Activated naive CD8-positive, alpha-beta T cell treated with anti-CD3 and anti-CD28 coated beads, Interleukin-2, amount 10 ng/mL, durations not matched to agents 7 days and 5 days (primary cell): ENCODE measurements at places on chromosomes 7 and 10. TPM values are rescaled to one million over a fixed set of nuclear protein-coding genes. Genes with fewer than 3 reads are reported as not detected.

NXPH1 gene
- total RNA-seq = not detected

LRRC18 gene
- not detected for total RNA-seq

ST8SIA6 gene
- 0.34 TPM for total RNA-seq

GRCh38 chr10:77939561-77940001 is 13.0 kb upstream of the DLG5 start:
- DNase-seq = no peak

DNA sequence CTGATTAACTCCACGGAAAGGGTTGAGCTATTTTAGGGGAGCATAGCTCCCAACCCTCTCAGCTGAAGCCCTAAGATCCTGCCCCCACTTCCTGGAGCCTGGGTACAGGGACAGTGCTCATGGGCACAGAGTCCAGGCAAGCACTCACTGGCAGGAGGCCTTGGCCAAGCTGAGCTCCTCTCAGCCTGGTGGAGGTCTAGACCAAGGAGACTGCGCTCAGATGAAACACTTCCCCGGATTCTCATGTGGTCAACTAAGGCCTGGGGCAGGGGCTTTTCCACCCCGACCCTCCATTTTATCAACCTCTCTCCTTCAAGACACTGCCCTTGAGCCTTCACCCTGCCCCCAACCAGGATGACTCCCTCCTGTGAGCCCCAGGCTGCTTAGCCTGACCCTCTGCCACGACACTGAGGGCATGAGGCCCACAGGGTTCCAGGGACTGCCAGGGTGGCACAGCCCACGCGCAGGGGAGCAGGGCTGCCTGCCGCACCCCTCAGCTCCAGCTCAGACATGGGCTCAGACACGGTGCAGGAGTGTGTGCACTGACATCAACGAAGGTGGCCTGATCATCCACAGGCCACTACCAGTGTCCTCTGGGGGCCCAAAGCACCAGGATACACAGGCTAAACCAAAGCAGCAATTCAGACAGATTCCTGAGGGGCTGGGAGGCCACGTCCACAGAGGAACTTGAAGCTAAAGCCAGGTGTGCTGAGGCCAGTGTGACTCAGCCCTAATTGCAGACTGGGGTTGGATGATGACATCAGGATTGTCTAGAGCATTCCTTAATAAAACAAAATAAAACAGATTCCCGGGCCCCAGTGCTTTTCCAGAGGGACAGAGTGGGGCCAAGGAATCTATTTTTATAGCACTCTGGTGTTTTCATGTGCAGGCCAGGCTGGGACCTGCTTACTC is 18.8 kb downstream of the CHAT start:
- DNase-seq = no peak

DNA sequence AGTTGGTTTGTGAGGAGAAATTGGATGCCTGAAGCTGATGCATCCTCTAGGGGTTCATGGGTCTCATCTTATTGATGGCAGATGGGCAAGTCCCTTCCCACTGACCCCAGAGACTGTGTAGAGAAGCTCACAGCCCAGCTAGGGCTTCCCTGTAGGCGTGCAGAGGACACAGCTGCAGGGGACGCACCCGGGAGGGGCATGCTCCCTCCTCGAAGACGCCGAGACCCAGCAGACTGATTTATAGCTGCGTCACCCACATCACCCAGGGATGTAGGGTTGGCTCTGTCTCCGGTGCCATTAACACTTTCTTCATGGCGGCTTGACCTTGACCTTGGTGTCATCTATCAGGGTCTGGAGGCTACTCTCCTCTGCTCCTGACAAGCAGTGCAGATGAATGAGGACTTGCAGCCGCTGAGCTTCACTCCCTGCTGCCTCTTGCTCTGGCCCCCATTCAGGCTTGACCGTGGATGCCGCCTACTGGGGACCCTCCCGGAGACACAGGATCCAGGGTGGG is 549.7 kb downstream of the TCERG1L start:
- DNase-seq = no peak

GRCh38 chr7:19557726-19558465 is 150.9 kb downstream of the POLR1F start:
- DNase-seq = no peak

DNA sequence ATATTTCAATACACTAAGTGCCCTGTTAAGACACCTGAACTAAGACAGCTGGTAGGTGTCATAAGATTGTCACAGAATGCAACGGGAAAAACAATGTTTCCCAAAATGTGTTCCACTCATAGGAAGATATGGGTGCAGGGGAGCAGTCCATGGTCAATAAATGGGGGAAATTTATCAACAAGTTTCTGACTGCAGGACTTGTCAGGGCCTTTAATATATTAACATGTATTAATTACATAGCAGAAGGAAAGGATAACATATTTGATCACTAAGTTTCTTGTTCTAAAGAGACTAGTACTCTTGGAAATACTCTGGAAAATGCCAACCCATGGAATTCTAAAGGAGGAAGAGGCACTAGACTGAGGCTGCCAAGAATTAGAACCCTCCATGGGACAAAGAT is 6.7 kb downstream of the RBP3 start:
- no peak for DNase-seq
